ENCODE measurements at places on chromosomes 2 and 18.
A peak's percentile ranks its signal among the peaks of the same experiment; 100 is the strongest.

DNA sequence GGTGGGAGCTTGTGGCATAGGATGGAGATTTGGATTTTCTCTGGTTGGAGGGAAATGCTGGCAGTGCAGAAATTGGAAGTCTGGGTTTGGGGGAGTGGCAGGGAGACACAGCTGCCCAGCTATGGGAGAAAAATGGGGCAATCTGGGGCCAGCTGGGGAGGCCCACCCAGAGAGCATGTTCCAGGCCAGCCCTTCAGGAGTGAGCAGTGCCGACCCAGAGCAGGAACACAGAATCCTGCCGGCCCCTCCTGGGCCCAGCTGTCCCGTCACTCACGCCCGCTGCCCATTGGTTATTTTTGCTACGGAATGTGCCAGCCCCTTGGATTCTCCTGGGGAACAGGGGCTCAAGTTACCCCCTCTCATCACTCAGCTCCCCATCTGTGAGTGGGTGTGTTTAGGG, 4.9 kb downstream of the SPEG start:
- no peak for DNase-seq

GRCh38 chr2:30272761-30273573, 41.6 kb downstream of the LBH start:
- peak; percentile 63 for DNase-seq

DNA sequence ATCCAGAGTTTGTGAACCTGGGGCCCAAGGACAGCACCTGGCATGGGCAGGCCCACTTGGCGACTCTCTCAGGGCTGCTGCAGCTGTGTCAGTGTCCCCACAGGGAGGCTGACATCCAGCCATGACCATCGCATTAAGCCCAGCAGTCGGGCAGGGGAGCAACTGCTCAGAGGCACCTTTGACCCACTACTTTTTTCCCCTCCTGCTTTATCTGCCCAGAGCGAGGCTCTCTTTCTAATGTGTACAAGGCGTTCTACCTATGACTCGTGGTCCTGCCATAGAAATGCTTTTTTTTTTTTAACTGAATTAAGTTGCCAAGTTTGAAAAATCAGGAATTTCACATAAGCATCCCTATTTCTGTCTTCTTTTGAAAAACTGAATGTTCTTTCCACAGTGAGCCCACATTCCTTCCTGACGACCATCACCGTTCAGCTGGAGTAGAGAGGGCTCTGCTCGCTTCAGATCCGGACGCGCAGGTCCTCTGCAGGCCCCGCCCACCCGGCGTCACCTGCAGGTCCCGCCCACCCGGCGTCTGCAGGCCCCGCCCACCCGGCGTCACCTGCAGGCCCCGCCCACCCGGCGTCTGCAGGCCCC, 403 bp upstream of the CLUL1 start:
- no peak for DNase-seq

GRCh38 chr2:39424951-39425350, 12.1 kb downstream of the MAP4K3 start:
- no peak for DNase-seq

DNA sequence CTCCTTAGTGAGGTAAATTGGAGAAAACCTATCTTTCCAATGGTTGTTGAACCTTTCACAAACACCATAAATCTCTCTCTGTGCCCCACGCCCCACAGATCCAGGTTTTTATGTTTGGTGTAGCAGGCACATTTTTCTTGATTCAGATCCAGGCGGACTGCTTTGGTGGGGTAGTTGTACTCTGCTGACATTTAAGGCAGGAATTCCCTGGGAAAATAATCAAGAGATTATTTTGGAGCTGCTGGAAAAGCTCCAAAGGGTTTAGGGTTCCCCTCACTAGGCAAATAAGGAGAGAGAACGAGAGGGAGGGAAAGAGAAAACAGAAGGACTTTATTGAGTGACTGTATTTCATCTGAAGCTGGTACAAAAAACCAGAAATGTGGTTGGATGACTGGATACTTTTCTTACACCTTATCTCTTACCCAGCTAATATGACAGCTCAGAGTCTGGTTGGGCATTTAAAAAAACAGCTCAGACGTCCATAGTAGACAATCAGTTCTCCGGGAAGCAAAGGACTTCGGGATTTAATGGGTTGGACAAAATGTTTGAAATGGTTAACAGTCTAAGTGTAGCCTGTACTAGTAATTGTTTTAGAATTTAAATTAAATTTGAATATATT, 3.6 kb upstream of the AQP4 start:
- no peak for DNase-seq

DNA sequence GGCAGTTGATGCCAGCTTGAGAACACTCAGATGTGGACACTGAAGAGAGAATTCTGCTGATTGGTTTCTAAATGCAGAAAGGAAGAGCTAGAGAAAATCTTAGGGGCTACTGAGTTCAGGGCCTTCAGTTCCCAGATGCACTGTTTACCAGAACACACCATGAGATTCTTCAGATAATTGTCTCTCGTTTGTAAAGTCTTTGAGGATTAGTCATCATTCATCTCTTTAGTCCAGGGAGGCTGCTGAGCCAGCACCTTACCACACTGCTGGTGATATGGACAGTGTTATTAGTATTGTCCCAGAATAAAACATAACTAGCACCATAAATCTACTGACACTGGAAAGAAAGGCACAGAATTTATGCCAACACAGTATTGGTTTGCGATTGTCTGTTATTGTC, 690.8 kb upstream of the CELF4 start:
- no peak for DNase-seq

DNA sequence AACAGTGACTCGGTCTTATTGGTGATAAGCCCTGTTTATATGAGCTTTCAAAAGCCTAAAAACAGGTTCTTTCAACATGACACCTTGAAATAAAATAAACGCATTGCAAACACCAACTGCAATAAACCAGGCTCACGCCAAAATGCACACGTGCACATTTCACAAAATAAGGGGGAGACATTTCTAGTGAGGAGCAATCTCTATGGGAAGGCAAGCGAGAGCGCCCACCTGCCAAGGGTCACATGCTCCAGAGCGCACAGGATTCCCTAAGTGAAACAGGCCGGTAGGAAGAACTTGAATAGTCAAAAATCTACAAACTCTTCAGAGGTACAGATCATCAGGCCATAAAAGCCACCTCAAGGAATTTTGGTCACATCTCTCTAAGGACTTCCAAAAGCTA, 1.9 kb downstream of the PID1 start:
- DNase-seq, result no peak

GRCh38 chr2:215680605-215681598, 245.0 kb upstream of the FN1 start:
- peak; percentile 37 for DNase-seq

GRCh38 chr18:58253871-58254270, 209.8 kb downstream of the NEDD4L start:
- DNase-seq, result no peak

GRCh38 chr18:24403076-24403475, 5.5 kb upstream of the OSBPL1A start:
- DNase-seq, result no peak

DNA sequence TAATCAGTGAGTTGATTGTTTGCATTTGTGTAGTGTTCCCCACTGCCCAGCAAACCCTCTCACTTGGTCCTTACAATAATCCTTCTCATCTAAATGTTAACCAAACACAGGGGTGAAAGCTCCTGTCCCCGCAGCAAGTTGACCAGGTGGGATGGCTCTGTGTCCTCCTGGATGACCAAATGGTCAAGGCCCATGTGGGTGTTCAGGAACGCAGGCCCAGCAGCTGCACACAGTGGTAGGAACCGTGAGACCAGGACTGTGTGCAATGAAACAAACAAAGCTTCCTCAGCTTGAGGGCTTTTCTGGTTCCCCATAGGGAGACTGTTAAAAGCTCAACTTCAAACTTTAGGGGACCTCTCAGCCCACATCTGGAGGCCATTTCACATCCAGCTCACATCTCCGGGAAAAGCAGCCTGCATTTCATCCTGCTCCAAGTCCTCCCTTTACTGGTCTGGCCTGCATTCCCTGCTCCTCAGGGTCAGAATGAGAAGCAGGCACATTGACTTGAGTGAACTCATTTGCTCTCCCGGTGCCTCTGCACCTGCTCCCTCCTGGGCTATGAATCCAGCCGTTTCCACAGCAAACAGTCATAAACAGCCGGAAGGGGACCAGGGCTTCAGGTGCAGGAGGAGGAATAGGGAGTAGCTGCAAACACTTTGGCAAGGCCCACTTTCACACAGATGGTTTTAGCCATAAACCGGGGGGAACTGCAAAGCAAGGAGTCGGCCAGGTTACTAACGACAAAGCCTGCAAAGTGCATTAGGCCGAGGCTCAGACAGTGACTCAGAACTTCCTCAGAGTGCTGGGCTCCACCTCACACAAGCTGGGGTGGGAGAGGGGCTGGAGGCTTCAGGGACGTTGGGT, 144.7 kb downstream of the CAPN13 start:
- no peak for DNase-seq

DNA sequence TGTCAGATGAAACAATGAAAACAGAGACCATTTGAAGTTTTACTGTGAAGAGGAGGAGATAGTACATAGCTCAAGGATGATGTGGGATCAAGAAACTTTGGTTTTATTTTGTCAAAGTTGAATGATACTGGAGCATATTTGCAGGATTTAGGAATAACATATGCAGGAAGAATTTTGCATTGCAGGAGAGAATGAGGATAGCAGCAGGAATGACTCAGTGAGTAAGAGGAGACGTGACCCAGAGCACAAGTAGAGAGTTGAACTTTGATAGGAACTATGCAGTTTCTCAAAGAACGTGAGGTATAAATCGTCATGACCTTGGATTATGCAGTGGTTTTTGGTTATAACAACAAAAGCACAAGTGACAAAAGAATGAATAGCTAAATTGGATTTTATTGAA, 47.7 kb downstream of the MAPRE2 start:
- no peak for DNase-seq

GRCh38 chr2:209425471-209426071, 1.7 kb downstream of the MAP2 start:
- DNase-seq, result peak; percentile 5

DNA sequence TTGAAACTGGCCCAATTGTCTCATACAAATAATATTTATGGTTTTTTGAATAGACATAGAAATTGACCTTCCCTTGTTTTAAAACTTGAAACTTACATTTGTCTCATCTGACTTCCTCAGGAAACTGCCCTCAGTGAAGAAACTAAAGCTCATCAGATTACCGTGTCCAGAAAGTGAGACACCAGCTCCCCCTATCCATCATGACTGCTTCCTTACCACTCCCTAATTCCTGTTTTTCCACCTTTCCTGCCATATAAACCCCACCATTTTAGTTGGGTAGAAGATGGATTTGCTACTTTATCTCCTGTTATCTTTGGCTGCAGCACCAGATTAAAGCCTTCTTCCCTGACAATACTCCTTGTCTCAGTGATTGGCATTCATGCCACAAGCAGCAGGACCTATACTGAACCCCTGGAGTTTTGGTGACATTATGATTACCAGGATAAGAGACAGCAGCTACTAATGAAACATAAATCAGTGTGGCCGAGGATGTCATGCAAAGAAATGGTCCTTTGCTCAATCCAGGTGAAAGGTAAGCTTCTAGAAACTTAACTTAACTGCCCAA, 1627.6 kb upstream of the ZEB2 start:
- no peak for DNase-seq

DNA sequence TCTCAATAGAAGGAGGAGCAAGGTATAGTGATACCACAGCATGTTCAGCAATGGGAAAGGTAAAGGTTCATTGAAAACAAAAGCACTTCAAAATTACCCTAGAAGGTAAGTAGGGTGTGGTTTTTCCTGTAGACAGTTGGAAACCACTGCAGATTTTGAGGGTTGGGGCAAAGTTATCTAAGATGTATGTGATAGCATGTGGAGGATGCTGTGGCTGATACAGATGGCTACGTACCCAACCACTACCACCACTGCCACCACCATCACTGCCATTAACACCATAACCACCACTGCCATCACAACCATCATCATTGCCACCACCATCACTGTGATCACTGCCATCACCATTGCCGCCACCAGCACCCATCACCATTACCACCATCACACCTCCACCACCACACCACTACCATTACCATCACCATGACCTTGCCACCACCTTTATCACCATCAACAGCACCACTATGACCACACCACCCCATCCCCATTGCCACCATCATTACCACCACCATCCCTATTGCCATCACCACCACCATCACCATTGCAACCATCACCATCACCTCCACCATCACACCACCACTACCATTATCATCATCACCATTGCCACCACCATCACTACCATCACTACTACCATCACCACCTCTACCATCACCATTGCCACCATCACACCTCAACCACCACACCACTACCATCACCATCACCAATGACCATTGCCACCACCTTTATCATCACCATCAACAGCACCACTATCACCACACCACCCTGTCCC, 3.7 kb downstream of the TMSB10 start:
- no peak for DNase-seq

DNA sequence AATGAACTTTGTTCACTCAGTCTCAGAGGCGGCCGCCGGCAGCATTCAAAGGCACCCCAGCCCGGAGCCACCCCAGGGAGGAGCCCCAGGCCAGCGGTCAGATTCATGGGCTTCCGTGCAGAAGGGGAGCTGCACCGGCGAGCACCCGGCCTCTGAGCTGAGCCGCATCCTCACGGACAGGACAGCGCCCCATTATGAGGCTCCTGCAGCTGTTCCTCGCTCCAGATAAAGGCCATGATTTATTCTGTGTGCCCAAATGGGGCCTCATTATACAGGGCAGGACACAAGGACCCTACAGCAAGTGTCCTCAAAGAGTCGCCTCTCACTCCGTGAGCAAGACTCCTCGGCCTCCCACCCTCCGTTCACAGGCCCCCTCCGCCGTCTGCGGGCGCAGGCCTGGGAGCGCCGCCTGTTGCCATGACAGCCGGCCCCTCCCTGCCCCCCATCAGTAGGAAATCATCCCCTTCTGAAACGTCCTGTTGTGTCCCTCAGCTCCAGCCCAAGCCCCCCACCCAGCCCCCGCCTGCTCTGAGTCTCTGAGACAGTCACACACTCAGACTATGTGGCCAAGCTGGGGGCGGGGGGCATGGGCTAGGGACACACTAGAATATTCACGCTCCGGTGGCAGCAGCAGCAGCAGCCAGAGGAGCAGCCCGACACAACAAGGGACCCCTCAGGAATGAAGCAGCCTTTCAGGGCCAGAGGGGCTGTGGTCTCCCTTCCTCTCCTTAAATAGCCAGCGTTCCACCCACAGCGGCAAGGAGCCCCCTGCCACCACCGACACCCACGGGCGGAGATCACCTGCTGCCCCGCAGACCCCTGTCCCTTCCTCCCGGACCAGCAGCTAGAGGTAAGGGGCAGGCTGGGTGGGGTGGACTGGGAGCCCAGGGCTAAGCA, at the start of gene GPR17:
TSS of gene GPR17 (plus strand) at position 759 of the 897 bp plus-strand sequence. CDS start 4,583 bp downstream, outside the sequence.
- no peak for DNase-seq

GRCh38 chr2:197803033-197803444, 1.4 kb upstream of the PLCL1 start:
- DNase-seq, result peak; percentile 26
